ENCODE measurements at places on chromosomes 7 and 10.

- DNase-seq = no peak
These were observed 5.6 kb downstream of the PARP12 start for GRCh38 chr7:140057143-140057535.

DNA sequence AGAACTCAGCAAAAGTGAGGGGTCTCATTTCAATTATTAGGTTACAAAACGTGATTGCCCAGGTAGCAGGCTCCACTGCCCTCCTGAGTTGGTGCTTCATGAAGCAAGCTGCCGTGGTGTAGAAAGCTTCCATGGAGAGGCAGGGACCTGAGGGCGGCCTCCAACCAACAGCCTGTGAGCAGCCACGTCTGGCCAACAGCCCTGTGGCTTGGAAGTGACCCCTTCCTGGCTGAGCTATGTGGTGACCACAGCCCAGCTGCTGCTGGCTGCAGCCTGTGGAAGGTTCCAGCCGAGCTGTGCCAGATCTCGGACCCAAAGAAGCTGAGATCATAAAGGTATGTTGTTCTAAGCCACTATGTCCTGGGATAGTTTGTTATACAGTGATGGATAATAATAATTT, 122.5 kb upstream of the KLF6 start:
- DNase-seq = no peak

- DNase-seq = no peak
These were observed 205.3 kb downstream of the ADARB2 start for GRCh38 chr10:1531883-1532597.

DNA sequence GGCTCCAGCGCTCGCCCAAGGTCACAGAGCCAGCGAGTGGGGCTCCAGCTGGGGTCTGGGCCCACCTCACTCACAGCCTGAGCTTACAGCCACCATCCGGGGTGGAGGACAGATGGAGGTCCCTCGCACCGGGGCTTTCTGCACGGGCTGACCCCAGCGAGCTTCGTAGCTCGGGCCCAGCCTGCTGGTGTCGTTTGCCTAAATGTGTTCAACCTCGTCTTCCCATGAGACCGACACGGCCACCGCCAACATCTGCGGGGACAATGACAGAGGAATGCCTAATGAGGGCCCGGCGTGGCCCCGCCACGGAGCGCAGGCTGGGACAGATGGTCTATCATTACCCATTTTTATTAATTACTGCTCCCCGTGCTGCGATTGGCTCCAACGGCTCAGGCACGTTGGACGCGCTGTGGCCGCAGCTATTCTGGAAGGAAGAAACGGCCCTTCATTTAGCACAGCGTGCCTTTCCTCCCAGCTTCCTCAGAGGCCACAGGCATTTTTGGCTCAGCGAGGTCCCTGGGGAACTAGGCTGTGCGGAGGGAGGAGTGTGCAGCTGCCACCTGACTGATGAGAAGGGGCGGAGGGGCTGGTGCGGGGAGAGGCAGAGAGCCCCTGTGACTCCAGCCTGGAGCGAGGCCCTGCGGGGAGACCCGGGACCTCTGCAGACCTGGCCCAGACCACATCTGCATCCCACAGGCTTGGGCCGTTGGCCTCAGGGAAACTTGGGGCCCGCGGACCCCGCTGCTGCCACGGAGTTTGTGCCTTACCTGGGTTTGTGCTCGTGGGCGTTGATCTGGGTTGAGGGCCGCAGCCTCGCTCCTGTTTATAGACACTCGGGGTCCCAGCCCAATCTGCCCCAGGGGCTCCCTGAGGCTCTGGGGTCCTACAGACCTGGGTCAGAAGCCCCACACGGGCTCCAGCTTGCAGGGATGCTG, 22.9 kb upstream of the ELFN1 start:
- DNase-seq = no peak

- no peak for DNase-seq
These were observed 95.7 kb downstream of the PLXNA4 start for GRCh38 chr7:132480534-132480933.

GRCh38 chr10:128704716-128705115, 578.5 kb upstream of the MKI67 start:
- no peak for DNase-seq

- DNase-seq = no peak
These were observed 7.6 kb downstream of the BPGM start for GRCh38 chr7:134654104-134654775.

GRCh38 chr7:117068511-117069145, 115.3 kb downstream of the ST7 start:
- no peak for DNase-seq

DNA sequence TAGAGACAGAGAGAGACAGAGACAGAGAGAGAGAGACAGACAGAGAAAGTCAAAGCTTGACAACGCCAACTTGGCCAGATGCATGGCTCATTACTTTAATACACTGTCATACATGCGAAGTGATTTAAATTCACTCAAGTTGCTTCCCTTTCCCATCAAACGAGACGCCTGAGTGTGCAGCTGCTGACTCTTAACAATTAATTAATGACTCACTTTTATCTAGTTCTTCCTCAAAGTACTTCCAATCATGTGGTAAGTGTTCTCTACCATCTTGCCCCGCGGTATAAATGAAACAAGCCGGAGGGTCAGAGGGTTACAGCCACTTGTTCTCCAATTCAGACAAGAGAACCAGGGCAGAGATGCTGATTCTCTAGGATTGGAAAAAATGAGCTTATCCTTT, 90.8 kb downstream of the SFMBT2 start:
- DNase-seq = no peak

GRCh38 chr7:43385856-43386255, 197.1 kb upstream of the STK17A start:
- DNase-seq = no peak

DNA sequence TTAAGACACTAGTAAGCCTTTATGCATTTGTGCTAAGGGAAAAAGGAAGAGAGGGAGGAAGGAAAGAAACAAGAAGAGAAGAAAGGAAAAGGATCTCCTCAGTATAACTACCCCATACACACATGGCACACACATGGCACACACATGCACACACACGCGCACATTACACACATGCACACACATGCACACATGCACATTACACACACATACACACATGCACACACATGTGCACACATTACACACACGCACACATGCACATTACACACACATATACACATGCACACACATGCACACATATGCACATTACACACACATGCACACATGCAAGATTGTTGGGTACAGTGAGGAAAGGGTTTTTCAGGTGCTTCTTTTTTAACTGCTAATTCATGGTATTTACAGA, 311.2 kb downstream of the SKIDA1 start:
- DNase-seq = no peak

GRCh38 chr7:115101199-115101598, 179.3 kb downstream of the MDFIC start:
- DNase-seq = no peak

DNA sequence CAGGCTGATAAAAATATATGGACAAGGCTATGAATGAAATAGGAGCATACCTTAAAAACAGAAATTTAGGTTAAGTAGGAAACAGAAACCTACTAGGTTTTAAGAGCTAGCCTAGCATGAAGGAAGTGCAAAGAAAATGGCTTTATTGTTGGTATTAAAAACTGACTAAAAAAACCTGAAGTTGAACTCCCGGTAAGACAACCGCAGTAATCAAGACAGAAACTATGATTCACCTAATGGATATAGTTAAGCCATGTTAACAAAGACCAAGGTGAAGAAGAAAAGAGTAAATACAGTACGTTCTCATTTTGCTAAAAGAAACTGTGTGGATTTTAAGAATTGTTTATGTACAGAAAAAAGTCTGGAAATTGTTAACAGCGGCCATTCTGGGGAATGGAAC, 2.5 kb downstream of the RTKN2 start:
- no peak for DNase-seq
